Spinal cord (tissue), 10 donors: ENCODE measurements at places on chromosomes 3 and 15.

- H3K27ac ChIP-seq: no peak overlapping the region
- peaks cover 13% of the 10 kb centered on the region for H3K4me1 ChIP-seq
- H3K36me3 ChIP-seq: peaks cover 58% of the 10 kb centered on the region
- no peaks in the 10 kb centered on the region for H3K27me3 ChIP-seq
Measured at GRCh38 chr3:50574444-50574831, 5.1 kb downstream of the HEMK1 start.

DNA sequence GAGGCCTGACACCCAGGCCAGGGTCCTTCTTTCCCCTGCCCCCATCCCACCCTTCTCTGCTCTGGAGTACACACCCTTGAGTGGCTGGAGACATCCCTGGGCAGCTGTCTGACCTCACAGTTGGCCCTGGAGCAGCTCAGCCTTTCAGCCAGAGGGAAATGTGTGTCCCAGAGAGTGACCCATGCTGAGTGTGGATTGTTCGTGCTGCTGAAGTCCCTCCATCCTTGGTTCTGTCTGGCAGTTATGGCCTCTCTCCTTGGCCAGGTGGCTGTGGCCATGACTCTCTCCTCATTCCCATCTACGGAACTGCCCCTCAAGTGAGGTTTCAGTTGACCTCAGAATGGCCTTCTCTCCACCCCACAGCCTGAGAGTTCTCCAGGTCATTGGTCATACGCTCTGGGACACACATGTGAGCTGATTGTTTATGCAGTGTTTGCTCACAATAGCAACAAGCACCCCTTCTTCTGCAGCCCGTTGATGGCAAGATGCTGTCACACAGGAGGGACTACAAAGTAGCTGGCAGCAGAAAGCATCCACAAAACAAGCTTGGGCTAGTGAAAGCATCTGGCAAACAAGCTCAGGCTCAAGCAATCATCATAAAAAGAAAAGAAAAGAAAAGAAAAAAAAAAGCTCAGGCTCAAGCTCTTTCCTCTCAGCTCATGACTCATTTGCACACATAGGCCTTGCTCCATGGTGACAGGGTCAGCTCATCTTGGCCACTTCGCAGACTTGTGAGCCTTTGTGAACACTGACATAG, 55.3 kb upstream of the ITGA11 start:
- no peak overlapping the region for H3K4me3 ChIP-seq
- no peaks in the 10 kb centered on the region for H3K4me1 ChIP-seq
- no peak overlapping the region for H3K27ac ChIP-seq
- H3K27me3 ChIP-seq: no peaks in the 10 kb centered on the region
- DNase-seq: no peak

DNA sequence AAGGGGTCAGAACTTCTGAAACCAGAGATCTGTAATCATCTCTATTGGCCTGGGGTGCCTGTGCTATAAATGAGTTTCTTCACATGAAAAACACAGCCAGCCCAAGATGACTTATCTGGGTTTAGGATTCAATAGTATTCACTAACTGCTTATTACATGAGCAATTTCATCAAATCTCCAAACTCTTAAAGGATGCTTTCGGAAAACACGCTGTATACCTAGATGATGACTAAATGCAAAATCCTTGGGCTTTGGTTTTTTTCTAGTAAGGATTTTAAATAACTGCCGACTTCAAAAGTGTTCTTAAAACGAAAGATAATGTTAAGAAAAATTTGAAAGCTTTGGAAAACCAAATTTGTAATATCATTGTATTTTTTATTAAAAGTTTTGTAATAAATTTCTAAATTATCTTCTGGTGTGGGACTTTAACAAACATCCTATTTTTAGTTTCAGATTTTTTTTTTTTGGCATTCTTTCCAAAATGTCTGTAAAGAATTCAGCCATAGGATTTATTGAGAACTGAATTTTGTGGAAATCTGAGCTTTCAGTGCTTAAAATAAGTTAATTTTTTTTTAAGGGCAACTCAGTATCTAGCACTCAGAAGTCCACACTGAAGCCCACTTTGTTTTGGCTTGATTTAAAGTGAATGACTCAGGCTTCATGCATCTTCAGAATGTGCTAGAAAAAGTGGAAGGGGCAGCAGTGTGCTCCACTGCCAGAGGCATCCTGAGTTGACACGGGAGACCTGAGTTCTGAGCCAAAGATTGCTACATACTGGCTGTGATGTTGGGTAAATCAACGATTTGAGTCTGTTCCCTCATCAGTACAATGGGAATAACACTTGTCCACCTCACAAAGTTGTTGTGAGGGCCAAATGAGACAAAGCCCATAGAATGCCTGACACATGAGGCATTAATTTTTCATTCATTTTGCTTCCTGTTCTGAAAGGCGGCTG, 18.7 kb downstream of the TMEM43 start:
- H3K27ac ChIP-seq: peak overlapping the region; percentile 90
- H3K4me3 ChIP-seq: no peak overlapping the region
- H3K4me1 ChIP-seq: peaks cover 22% of the 10 kb centered on the region
- H3K27me3 ChIP-seq: no peaks in the 10 kb centered on the region
- H3K36me3 ChIP-seq: peaks cover 69% of the 10 kb centered on the region

DNA sequence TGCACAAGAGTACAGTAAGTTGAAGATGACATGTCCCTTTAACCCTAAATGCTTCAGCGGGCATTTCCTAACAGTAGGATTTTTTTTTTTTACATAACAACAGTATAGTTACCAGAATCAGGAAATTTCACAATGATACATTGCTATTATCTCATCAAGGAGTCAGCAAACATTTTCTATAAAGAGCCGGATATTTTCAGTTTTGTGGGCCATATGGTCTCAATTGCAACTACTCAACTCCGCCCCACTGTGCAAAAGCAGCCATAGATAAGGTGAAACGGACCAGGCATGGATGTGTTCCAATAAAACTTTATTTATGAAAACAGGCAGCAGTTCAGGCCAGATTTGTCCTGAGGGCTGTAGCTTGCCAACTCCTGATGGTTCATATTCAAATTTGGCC, 130.6 kb downstream of the SMAD6 start:
- no peaks in the 10 kb centered on the region for H3K36me3 ChIP-seq
- H3K4me3 ChIP-seq: no peak overlapping the region
- no peak for DNase-seq
- peaks cover 6% of the 10 kb centered on the region for H3K4me1 ChIP-seq
